ENCODE measurements at places on chromosomes 5 and 9. TPM values are rescaled to one million over a fixed set of nuclear protein-coding genes. Genes with fewer than 3 reads are reported as not detected.

GFI1B gene
- 0.13 TPM for total RNA-seq

FABP6 gene
- 1.0 TPM for total RNA-seq

IL4 gene
- not detected for total RNA-seq

ZNF366 gene
- 3.5 TPM for total RNA-seq

MAMDC4 gene
- 1.4 TPM for total RNA-seq

IL5 gene
- not detected for total RNA-seq

MARCHF3 gene
- total RNA-seq, result 23.4 TPM

SLC12A7 gene
- total RNA-seq, result 32.2 TPM

RASEF gene
- 3.1 TPM for total RNA-seq

Data from lower leg skin (tissue), 4 donors.